Stimulated activated CD8-positive, alpha-beta memory T cell treated with anti-CD3 and anti-CD28 coated beads, Interleukin-7, amount 100 ng/mL, for 1 hour (primary cell): ENCODE measurements at places on chromosomes 5 and 9.

DNA sequence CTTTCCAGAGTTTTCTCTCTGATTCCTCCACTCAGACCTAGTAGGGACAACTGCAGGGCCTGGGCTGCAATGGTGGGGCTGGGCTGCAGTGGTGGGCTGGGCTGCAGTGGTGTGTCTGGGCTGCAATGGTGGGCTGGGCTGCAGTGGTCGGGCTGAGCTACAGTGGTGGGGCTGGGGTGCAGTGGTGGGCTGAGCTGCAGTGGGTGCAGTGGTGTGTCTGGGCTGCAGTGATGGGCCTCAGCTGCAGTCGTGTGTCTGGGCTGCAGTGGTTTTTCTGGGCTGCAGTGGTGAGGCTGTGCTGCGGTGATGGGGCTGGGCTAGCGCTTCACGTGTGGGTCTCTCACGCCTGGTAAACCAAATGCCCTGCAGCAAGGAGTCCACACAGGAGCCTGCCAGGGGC, 27.4 kb downstream of the ABO start:
- DNase-seq = no peak

- DNase-seq = no peak
Observed at GRCh38 chr5:173320259-173320658, 8.0 kb downstream of the STC2 start.

GRCh38 chr5:179623906-179624741, 653 bp upstream of the HNRNPH1 start:
- no peak for DNase-seq

- DNase-seq = no peak
Observed at GRCh38 chr5:40572937-40573336, 106.8 kb upstream of the PTGER4 start.

DNA sequence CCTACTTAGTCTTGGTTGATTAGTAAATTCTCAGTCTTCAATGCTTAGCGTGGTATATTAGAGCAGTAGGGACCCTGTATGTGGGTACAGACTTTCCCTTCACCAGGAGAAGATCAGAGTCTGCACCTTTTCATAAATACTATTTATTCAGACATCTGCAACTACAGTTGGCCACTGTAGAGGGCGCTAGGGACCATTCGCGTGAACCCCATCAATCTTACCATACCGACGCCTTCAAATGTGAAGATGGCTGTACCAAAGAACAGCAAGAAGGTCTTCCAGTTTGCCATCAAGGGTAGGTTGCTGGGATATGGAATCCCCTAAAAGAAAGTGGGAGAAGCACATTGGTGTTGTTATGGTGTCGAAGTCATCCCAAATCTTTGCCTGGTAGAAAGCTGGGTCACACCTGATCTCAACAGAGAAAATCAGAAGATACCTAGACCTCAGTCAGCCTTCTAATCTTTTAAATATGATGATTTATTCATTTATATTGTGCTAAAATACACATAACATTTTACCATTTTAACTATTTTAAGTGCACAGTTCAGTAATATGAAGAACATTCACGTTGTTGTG, 19.1 kb downstream of the SLC36A3 start:
- DNase-seq = no peak

DNA sequence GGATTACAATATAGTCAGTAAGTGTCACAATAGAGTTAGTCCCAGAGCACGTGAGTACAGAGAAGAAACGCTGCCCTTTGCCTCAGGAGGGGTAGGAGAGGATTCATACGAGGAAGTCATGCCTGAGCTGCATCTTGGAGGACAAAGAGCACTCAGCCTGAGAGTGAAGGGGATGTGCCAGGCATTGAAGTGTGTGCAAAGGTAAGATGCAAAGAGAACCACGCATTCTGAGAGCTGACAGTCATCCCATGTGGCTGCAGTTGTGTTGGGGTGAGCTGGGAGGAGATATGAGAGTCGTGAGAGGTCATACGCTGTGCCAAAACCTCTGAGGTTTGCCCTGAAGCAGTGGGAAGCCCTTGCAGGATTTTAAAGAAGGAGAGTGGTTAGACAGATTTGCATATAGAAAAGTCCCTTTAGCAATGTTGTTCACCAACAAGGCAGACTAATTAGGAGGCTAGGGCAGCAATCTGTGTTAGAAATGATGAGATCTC, 97.5 kb downstream of the PIP5K1B start:
- DNase-seq = no peak

- no peak for DNase-seq
Observed at GRCh38 chr5:60997721-60998120, 52.7 kb downstream of the NDUFAF2 start.

DNA sequence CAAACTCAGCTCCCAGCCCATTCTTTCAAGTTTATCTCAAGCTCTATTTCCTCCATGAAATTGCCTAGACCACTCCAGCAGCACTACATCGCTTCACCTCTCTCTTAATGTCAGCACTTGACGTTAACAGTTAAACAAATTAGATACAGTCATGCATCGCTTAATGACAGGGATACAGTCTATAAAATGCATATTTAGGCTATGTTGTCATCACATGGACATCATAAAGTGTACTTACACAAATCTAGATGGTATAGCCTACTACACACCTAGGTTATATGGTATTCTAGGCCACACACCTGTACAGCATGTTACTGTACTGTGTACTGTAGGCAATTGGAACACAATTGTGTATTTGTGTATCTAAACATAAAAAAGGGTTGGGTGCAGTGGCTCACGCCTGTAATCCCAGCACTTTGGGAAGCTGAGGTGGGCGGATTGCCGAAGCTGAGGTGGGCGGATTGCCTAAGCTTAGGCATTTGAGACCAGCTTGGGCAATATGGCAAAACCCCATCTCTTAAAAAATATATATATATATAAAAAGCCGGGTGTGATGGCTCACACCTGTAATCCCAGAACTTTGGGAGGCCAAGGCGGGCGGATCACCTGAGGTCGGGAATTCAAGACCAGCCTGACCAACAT, 13.4 kb upstream of the PCSK5 start:
- no peak for DNase-seq

DNA sequence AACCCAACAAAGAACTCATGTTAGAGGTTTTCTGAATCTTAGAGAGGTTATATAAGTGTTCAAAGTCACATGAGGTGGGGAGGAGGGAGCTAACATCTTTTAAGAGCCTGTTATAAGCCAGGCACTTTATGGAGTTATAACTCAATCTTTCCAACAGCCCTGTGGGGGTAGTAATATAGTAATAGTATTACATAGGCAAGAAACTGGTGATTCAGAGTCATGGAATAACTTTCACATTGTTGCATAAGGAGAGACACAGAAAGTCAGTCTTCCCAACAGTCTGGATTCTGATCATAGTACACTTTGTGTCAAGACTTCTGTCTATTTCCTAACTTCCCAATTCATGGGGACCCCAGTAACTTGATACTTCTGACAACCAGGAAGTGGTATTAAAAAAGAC, 89.2 kb downstream of the ACER2 start:
- DNase-seq = no peak
